ENCODE measurements at places on chromosomes 4 and X.

DNA sequence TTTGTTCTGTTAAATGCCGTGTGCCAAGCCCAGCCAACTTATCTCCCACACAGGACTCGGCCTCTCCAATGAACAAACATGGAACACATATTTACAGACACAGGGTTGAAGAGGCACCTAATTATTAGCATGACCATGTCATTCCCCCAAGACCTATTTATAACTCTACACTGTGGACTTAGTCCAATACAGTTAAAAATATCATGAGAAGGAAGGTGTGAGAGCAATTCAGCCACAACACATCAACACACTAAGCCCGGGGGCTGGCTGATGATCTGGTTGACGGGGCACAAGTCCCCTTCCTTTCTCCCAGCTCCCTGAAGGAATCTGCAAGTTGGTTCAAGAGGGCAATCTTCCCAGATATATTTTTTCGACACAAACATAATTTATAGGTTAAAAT, 28.1 kb downstream of the MANBA start:
- no peak for DNase-seq

DNA sequence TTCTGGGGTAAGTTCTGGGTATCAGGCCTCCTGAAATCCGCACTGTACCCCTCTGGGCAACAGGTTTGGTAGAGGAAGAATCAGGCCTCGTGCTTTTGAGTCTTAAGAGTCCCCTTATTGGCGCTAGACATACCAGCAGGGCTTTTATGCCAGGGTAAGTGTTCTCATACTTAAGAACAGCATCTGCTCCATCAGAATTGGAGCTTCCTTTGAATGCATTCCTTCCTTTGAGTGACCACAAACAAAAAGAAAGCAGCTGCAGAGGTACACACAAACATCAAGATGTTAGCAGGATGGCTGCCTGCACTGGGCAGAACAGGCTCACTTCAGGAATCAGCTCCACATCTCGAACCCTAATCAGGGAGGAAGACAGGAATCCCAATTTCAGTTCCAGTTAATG, 156.8 kb downstream of the MGST2 start:
- DNase-seq, result no peak

DNA sequence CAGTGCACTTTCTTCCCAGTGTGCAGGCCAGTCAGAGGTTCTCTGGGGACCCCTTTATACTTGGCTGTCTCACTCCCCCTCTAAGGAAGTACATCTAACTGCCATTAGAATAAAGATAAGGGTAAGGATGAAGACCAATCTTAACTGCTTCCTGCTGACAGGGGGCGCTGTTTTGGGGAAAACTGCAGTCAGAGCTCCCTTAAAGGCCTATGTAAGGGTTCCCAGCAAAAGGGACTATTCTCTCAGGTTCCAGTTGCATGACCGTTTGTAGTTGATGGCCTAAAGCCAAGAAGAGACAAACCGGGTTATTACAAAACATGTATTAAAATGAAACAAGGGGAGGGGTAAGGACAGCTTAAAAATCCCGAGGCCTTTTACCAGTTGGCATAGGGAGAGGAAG, 115.6 kb upstream of the SPIN4 start:
- DNase-seq, result no peak

DNA sequence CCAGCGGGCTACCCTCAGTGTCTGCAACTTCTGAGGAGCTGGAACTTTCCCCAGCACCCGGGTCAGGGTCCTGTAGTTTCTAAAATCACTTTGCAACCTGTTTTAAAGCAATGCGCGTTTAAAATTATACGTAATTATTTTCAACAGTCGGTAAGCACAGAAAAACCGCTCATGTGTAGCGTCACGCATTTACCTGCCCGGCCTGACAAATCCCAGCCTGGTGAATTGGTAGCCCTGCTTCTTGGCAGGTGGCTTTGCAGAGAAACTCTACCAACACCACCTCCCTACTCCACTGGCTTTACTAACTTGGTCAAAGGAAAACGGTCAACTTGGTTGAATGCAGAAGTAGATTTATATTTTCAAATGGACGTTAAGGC, 640 bp downstream of the BANK1 start:
- no peak for DNase-seq

- DNase-seq, result no peak
These were observed 30.4 kb downstream of the ADH7 start for GRCh38 chr4:99404595-99405287.

GRCh38 chr4:118035309-118035708, 1.0 kb downstream of the NDST3 start:
- DNase-seq, result no peak

GRCh38 chr4:77579406-77580076, 26.1 kb upstream of the CXCL13 start:
- no peak for DNase-seq
